T-helper 2 cell treated with Interferon-gamma antibody and Interleukin-4, amounts not matched to agents 5 μg/mL and 100 μg/mL, for 36 hours (primary cell): ENCODE measurements at places on chromosomes 11 and 22.

- no peak for DNase-seq
Measured at GRCh38 chr22:41915786-41916493, 1.1 kb upstream of the SHISA8 start.

DNA sequence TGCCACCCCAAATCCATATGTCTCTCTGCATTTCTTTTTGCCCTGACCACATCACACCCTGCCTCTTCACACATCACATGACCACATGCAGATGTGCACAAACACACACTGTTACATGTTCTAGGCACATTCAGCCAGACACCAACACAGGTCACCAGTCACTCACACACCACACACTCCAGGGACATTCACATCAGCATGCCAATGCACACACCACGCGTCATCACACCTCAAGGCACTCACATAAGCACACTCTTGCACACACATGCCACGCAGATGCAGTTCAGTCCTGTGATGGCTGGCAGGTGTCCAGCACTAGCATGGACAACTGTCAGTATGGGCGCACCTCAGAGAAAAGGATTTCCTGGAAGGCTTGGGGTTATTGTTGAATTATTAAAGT lies 77.0 kb upstream of the MYOD1 start:
- DNase-seq = no peak

- DNase-seq = no peak
Measured at GRCh38 chr11:6635082-6635932, 16.1 kb upstream of the TPP1 start.

DNA sequence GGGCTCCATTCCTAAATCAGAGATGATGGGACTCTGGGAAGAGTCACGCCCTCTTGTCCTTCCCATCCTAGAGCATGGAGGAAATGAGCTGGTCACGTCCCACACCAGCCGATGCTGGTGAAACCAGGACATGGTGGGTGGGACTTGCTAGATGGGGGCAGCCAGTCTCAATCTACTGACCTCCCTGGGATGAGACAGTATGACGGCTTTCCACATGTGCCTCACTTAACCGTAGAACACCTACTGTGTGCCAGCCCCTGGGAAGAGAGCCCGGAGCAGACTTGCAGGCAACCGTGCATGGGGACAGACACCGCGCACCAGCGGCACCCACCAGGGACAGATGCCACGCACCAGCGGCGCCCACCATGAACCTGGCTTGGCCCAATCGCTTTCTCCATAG lies 3.8 kb downstream of the OSBPL5 start:
- DNase-seq = no peak

GRCh38 chr11:116406042-116406441 lies 366.7 kb downstream of the BUD13 start:
- no peak for DNase-seq

DNA sequence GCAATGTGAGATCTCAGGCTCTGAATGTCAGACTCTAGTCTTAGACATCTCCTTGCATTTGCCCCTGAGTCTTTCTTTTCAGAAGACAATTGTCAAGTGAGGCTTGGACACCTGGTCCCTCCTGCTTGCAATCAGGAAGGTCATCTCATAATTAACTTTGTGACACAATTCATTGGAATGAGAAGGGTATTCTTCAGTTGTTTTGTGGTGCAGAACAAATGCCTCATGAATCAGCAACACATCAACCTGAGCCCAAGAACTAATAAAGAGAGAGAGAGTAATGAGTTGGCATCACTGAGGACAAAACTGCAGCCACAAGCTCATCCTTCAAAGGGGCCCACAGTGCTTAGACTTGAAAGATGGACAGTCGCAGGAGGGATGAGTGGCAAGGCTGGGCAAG lies 375.8 kb downstream of the INSC start:
- no peak for DNase-seq
